ENCODE measurements at places on chromosomes 3 and 15. TPM values are rescaled to one million over a fixed set of nuclear protein-coding genes. Genes with fewer than 3 reads are reported as not detected.

The GHSR gene
- not detected for total RNA-seq

The TSC22D2 gene
- 16.8 TPM for total RNA-seq

The FBXL22 gene
- 0.52 TPM for total RNA-seq

The WDR49 gene
- total RNA-seq, result not detected

The SLC15A2 gene
- 0.74 TPM for total RNA-seq

The C3orf52 gene
- total RNA-seq, result 3.4 TPM

The CCDC39 gene
- total RNA-seq, result not detected

The PLCB2 gene
- total RNA-seq, result 43.6 TPM

The ARGFX gene
- total RNA-seq, result not detected

The ATP10A gene
- total RNA-seq, result 26.8 TPM

The TGM4 gene
- not detected for total RNA-seq

The INSYN1 gene
- total RNA-seq, result not detected

The HYAL3 gene
- total RNA-seq, result 6.0 TPM

The KLF13 gene
- total RNA-seq, result 110 TPM

The CP gene
- not detected for total RNA-seq

The EDEM1 gene
- total RNA-seq, result 132 TPM

The FILIP1L gene
- 0.48 TPM for total RNA-seq

The GALNT15 gene
- total RNA-seq, result not detected

The ADAMTS9 gene
- total RNA-seq, result not detected

The SQOR gene
- 54.6 TPM for total RNA-seq

The IRAK2 gene
- 2.6 TPM for total RNA-seq

The CGGBP1 gene
- 69.8 TPM for total RNA-seq

The PRSS50 gene
- total RNA-seq, result not detected

The CFAP92 gene
- 0.56 TPM for total RNA-seq

The LYSMD2 gene
- total RNA-seq, result 23.5 TPM

The ANXA2 gene
- total RNA-seq, result 44.8 TPM

The PAQR5 gene
- total RNA-seq, result 0.06 TPM

The MYL3 gene
- not detected for total RNA-seq

The ZNF620 gene
- 8.5 TPM for total RNA-seq
